ENCODE measurements at places on chromosomes 2 and 18. TPM values are rescaled to one million over a fixed set of nuclear protein-coding genes. Genes with fewer than 3 reads are reported as not detected.

DNA sequence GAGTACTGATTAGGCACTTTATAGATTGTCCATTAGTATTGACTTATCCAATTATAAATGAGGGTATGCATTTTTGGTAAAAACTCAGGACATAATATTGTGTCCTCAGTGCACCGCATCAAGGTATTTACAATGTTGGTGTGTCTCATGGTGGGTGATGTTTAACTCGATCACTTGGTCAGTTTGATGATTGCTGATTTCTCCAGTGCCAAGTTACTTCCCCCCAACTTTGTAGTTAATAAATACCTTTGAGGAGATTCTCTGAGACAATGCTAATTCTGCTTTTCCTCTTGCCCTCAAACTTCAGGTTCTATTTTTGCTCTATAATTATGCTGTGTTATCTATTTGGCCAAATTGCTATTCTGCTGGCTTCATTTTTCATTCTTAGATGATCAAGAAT is 28.2 kb upstream of the SERPINB7 start:
- no peak overlapping the region for H3K27ac ChIP-seq
- H3K4me1 ChIP-seq = no peaks in the 10 kb centered on the region
- H3K4me3 ChIP-seq = no peak overlapping the region

DNA sequence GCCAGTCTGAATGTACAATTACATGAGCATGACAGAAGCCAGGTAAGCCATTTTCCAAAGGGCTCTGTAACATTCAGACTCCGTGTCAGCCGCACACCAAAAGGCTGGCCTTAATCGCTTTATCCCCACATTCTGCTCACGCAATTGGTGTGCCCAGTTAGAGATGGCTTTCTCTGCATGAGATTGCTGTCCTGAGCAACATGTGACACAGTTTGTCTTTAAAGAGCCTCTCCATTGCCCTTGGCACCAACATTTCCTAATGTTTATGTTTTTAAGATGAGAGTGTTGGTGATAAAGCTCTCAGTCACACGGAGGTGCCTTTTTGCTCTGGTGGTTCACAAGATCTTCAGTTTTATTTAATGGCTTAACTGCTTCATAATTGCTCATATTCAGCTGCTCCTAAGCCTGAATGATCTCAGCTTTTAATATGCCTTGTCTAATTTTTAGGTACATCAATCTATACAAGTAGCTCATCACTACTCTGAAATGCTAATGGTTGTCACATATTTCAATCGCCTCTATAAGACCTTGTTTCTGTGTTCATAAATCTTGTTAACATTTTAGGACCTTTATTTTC is 164.8 kb upstream of the ACVR2A start:
- no peak for DNase-seq
- H3K27me3 ChIP-seq = no peaks in the 10 kb centered on the region
- H3K4me3 ChIP-seq = no peak overlapping the region
- no peaks in the 10 kb centered on the region for H3K36me3 ChIP-seq

SLC4A5 gene
- 3.4 TPM for total RNA-seq

G6PC2 gene
- total RNA-seq = not detected

EVA1A gene
- not detected for total RNA-seq

Measured in activated CD4-positive, alpha-beta memory T cell treated with anti-CD3 and anti-CD28 coated beads, Interleukin-2, amount 10 ng/mL, durations not matched to agents 7 days and 5 days (primary cell).